GM04503 (cell line): ENCODE measurements at places on chromosomes 4 and X.

GRCh38 chrX:112571388-112571787, 108.3 kb downstream of the LHFPL1 start:
- no peak for DNase-seq

- no peak for DNase-seq
Observed at GRCh38 chr4:184846531-184846930, 20.8 kb upstream of the ACSL1 start.

GRCh38 chrX:2608638-2609430, 82.3 kb upstream of the CD99 start:
- DNase-seq, result peak; percentile 46

DNA sequence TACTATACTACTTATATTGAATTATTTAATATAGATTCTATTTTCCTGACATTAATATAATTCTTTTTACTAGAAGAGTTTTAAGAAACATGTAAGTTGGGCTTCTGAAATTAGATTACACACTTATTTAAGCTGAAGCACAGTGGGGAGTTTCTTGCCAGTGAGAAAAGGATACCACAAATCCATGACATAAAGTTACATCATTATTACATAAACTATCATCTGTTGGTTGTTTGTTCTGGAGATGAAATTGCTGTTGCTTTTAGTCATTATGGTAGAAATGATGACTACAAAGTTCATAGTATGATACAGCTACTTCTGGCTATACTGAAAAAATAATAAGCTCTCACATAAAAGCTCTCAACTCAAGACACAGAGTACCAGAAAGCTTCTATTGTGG, 880.4 kb downstream of the PCDH18 start:
- no peak for DNase-seq

DNA sequence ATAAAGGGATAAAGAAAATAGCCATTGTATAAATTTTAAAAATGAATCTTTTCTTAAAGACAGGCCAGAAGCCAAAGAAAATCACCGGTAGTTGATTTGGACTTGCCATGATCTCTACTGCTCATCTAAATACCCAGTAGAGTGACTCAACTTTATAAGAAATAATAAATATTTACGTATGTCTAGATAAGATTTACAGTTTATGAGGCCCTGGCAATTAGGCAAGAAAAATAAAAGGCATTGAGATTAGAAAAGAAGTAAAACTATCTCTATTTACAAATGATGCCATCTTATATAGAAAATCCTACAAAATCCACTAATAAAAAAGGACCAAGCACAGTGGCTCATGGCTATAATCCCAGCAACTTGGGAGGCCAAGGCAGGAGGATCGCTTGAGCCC, 765.5 kb upstream of the HTR2C start:
- DNase-seq, result no peak

GRCh38 chrX:47169726-47170515, 23.7 kb upstream of the UBA1 start:
- DNase-seq, result no peak

DNA sequence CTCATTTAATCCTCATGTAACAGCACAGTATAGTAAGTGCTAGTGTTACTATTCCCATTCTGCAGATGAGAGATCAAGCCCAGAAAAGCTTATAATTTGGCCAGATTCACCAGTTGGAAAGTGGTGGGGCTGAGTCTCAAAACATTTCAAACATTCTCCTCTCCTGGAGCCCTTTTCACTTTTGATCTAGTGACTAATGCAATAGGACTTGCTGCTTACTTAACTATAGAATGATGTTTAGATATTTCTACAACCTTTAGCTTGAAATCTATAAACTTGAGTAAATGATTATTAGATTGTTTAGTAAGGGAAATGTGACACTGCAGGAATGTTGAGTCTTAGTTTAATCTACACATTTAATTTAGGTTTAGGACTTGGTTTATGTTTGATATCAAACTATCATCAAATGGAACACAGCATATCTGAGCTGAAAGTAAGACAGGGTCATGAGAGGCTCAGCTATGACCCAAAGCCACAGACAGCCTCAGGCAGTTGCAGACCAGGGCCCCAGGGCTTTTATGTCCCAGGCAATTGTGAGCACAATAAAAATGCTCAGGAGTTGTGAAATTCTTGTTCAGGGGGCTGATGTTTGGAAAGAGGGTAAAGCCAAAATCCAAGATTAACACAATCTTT, 199.5 kb upstream of the HS3ST1 start:
- DNase-seq, result no peak

DNA sequence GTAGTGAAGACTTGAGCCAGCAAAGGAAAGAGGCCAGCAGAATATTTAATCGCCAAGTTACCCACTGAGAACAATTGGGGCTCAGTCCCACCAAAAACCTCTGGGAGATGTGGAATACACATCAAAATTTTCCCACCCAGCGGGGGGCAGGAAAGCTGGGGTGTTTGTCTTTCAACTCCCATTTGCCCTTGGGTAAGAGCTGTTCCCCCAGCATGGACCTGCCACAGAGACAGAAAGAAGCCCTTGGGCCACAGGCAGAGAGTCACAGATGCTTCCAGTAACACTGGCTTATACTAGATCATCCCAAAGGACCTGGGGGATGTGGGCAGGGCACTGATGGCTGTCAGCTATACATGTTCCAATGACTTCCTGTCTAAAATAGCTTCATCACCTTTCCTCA, 18.9 kb upstream of the FBXW7 start:
- no peak for DNase-seq

DNA sequence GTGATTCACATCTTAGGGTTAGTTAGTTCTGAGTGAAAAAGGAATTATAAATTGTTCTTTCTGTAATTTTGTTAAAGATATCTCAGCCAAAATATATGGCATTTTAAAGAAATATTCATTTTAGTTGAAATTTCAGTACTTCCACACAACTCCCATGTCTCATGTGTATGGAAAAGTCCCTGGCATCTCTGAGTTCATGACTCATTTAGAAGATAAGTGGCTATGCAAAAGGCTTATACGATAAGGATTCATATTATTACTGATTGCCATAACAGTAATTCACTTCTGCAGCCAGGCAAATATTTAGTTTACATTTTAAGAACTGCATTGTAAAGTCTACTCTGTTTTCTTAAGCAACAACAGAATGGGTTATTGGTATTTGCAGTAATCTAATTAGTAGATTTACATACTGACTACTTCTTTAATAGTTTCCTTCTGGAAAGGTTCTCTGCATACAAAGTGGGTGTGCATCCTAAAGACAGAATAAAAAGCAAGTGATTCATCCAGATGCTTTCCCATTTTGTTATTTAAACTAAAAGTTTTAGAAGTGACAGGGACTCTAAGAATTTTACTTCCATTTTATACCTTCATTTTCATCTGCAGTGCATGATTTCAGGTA, 682.4 kb upstream of the PABPC4L start:
- no peak for DNase-seq

DNA sequence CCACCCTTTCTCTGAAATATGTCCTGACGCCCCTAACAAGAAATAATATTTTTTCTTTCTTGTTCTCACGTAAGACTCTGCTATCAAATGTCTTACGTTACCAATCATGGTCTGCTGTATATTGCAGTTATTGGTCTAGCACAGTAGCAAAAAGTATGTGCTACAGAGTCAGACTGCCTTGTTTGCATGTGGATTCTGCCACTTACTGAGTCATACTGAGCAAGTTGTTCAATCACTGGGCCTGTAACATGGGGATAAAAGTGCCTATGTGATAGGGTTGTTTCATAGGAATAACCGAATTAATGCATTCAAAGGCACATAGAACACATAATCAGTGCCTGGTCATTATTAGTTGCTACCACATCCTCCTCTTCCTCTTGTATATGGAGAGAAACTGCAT, 14.1 kb downstream of the RPGR start:
- no peak for DNase-seq

GRCh38 chr4:7396186-7396910, 38.4 kb downstream of the PSAPL1 start:
- DNase-seq, result no peak

DNA sequence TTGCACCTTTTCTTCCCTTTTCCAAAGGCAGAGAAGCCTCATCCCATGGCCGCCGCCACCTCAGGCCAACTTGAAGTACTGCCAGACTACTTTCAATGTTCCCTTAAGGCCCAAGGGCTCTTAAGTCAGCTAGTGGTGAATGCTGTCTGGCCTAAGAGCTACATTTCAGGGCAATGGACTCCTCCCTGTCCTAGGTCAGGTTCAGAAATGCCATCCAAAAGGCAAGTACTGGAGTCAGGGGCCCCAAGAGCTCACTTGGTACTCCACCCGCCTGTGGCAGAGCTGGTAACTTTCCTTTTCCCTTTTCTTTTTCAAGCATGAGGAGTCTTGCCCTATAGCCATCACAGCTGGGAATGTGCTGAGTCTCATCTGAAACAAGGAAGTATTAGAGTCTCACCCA, 327.1 kb downstream of the NAP1L3 start:
- DNase-seq, result no peak

DNA sequence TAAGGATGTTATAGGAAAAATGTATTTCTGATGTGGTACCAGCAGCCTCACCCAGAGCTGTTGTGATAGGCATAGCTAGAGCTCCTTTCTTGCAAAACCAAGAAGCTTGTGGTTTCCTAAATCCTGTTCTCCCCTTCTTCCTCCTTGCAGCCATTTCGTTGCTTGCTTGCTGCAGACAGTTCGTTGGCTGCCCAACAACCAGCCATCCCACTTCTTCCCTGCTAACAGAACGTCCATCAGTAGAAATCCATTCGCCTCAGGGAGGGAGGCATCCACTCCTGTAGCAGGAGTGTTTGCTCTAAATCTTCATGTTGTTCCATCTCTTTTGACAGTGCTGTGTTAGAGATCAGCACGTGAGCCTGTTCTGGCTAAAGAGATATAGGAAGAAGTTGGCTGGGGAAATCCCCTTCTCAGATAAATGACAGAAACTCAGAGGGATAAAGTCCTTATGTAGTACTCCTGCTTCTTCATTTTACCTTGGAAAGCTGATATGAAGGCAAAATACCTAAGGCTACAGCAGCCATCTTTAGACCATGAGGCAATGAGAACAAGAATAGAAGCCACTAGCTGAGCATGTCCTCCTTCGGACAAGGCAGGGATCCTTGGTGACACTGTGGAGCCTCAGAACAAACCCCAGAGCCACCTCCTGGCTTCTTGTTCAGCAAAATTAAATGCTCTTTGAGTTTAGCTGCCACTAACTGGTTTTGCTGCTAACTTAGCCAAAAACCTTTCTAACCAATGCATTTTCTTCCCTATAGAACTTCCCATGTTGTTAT, 68.4 kb upstream of the RELL1 start:
- no peak for DNase-seq

DNA sequence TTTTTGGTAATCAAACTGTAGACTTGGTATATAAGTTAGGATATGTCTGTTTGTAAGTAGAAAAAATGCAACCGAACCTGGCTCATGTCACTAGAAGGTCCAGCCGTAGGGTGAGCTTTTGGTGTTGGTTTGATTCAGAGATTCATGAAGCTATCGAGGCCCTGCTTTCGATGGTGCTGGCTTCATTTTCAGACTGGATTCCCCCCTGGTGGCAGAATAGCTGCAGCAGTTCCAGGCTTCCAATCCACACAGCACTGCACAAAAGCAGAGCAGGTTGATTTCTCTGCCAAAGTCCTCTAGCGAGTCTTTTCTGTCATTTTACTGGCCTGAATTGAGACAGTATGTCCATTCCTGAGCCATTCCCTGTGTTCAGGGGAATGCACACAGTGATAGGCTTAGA, 33.1 kb downstream of the PDK3 start:
- no peak for DNase-seq

DNA sequence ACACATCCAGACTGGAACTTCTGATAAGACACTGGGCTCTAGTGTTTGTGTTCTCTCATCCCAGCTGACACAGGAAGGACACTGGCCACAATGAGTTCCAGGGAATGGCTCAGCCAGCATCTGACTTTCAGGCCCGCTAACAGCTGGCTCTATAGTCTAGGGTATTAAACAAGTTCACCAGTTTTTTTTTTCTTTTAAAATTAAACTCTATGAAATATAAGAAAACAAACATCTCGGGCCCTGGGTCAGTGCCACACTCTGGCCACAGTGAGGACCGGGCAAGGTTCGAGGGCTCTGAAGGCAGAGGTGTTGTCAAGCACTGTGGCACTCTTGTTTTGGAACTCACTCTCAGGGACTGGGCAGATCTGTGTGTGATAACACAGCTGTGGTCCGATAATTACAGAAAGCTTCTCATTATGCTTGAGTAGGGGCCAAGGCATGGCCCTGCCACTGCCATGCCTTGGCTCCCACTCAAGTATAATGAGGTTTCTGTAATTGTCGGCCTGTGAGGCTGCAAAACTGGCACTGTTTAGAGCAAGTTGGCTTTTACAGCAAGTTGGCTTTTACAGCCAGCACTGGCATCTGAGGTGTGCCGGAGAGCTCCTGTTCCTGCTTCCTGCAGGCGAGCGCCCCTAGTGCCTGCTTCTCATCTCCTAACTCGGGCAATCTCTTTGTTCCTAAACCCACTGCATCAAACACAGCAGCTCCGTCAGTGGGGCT, 62.8 kb downstream of the PPP1R2C start:
- DNase-seq, result no peak

DNA sequence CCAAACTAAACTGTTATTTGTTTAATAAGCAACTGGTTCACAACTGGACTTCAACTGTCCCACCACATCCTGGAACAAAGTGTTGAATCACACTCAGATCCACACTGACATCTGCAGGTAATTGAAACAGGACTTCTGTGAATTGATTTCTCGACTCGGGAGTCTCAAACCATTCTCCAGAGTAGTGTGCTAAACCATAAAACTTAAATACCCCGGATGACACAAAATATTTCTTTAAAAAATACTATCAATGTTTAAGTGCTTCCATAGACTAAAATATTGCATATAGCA, 95.4 kb upstream of the PLAC1 start:
- DNase-seq, result no peak

- no peak for DNase-seq
Observed at GRCh38 chr4:8282134-8282641, 12.6 kb downstream of the HTRA3 start.

DNA sequence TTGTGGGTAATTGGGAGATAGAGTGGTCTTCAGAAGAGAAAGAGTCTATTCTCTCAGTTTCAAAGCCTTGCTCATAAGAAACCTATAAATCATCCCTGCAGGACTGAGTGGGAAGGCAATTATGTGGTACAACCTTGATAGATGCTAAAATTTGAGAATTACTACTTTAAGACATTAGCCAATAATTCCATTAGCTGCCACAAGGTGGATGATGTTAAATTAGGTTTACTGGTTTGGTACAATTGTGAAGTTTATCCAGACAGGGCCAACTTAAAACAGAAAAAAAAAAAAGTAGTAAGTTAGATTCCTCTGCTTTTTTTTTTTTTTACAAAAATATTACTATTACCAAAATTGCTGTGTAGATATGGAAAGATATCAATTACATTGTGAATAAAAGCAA, 73.2 kb upstream of the AMOT start:
- DNase-seq, result no peak

- DNase-seq, result no peak
Observed at GRCh38 chr4:112938461-112939058, 110.9 kb upstream of the ANK2 start.

DNA sequence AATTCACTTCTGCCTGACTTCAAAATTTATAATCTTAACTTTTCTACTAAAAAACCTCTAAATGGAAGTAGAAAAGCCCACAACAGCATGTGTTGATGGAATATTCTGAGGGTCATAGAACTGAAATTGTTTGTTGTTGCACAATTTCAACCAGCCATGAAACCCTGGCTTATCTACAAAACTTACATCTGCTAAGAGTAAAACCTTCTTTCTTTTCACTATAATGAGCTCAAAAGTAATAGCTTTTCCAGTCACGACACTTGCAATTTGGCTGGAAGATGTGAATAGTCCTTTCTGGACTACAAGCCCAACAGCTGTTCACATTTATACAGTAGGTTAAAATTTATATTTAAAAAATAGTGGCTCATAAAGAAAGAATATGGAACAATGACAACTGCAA, 250.0 kb downstream of the GPAT3 start:
- peak; percentile 21 for DNase-seq

GRCh38 chr4:90536408-90536807, 409.2 kb downstream of the CCSER1 start:
- DNase-seq, result no peak
